ENCODE measurements at places on chromosomes 1 and 21.

GRCh38 chr1:116097626-116098025 is 13.6 kb upstream of the MAB21L3 start:
- no peak for DNase-seq

DNA sequence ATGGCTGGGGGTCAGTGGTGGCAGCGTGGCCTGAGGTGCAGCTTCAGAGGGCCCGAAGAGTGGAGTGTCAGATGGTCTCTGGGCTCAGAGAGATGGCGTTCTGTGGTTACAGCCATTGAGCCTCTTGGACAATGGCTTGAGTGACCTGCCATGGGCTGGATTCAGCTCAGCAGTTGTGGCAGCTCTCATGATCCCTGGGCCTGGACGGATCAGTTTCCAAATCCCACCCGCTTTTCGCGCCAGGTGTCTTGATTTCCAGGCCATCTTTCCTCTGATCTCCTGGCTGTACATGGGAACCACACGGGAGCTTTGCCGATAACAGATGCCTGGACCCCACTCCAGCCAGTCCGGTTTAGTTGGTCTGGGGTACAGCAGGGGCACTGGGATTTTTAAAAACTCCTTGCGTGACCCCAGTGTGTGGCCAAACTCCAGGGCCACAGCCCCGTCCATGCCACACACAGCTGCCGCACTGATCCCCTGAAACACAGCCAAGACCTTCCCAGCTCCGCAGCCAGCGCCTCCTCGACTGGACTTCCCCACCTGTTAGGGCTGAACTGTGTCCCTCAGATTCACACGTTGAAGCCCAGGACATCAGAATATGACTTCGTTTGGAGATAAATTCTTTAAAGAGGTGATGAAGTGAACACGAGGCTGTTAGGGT is 67.9 kb downstream of the ATP5PO start:
- no peak for DNase-seq

- DNase-seq: no peak
These were observed 59.5 kb downstream of the TRIM11 start for GRCh38 chr1:228347181-228347580.

DNA sequence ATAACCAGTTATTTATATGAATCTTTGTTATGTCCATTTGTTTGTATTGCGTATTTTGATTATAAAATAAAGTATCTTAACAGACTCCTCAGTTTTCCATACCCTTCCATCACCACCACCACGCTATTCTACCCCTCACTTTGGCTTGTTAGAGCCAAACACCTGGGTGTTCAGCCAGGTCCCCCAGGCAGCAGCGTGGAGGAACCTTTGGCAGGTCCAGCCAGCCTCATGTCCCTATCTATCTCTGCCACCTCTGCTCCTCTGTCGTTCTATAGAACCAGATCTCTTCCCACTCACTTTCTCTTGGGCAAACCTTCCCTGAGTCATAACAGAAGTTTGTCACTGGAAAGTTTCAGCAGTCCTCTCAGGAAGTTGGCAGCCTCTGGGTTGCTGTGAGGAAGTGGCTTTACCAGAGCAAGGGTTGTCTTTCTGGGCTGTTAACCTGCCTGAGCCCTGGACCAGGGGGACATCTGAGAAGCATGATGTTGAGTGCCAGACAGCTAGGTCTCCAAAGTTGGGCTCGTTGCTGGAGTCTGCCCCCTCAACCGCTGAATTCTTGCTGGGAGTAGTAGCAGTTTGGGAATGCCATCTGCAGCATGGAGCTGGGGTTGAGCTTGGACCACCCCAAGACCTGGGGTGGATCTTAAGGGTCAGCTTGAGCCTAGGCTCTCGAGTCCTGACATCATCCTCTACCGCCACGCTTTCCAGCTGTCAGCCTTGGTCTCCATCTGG is 996 bp upstream of the SH3BGRL3 start:
- DNase-seq: no peak

DNA sequence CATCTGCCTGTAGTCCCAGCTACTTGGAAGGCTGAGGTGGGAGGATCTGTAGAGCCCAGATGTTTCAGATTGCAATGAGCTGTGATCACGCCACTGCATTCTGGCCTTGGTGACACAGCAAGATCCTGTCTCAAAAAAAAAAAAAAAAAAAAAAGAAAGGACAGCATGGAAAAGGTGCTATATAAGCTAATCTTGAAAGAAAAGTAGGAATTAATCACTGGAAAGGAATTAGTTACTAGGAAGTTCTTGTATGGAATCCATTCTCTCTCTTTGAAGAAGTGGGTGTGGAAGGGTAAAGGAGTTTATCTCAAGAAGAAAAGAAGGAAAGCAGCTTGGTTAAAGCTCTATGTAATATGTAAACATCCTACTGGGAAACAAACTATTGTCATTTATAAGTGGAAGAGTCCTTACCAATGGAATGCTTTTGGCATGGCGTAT is 339.2 kb downstream of the DPYD start:
- DNase-seq: no peak

DNA sequence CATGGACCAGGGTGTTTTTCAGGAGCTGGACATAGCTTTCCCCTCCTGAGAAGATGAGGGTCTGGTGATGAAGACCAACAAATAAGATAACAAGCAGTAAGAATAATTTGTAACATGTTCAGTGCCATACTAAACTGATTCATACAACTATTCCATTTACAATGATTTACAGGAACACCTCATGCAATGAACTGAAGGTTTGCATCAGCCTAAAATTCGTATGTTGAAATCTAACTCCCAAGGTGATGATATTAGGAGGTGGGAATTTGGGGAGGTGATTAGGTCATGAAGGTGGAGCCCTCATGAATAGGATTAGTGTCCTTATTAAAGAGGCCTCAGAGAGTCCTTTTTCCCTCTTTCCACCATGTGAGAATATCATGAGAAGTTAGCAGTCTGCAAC is 15.9 kb upstream of the NIBAN1 start:
- no peak for DNase-seq

GRCh38 chr1:40338745-40339419 is 21.8 kb upstream of the COL9A2 start:
- peak; percentile 78 for DNase-seq

- DNase-seq: no peak
These were observed 16.9 kb downstream of the CCSAP start for GRCh38 chr1:229325853-229326487.

All from T-helper 1 cell (primary cell).